Endothelial cell (in vitro differentiated cells): ENCODE measurements at places on chromosomes 12 and 14. TPM values are rescaled to one million over a fixed set of nuclear protein-coding genes. Genes with fewer than 3 reads are reported as not detected.
A peak's percentile ranks its signal among the peaks of the same experiment; 100 is the strongest.

KERA gene
- total RNA-seq, result not detected

- peaks cover 6% of the 10 kb centered on the region for H3K4me1 ChIP-seq
- peak; percentile 100 for DNase-seq
- peak within 1 kb of the TSS; percentile 98 for H3K4me3 ChIP-seq
- H3K27me3 ChIP-seq, result peaks cover 5% of the 10 kb centered on the region
These were observed at the start of gene RAD52 for GRCh38 chr12:949453-950191. TSS of gene RAD52 (minus strand) at chr12:949694. CDS start at chr12:933058, 16,636 bp downstream.

- H3K27me3 ChIP-seq, result peaks cover 2% of the 10 kb centered on the region
- no peaks in the 10 kb centered on the region for H3K4me1 ChIP-seq
These were observed 104.3 kb downstream of the FLRT2 start for GRCh38 chr14:85634205-85634604.

- no peaks in the 10 kb centered on the region for H3K27me3 ChIP-seq
- peaks cover 10% of the 10 kb centered on the region for H3K36me3 ChIP-seq
- H3K4me1 ChIP-seq, result no peaks in the 10 kb centered on the region
- no peak for DNase-seq
These were observed 325.6 kb upstream of the TMEM132C start for GRCh38 chr12:127941332-127941731.

GRCh38 chr12:19397534-19397933 is 41.8 kb upstream of the AEBP2 start:
- H3K27me3 ChIP-seq, result peaks cover 3% of the 10 kb centered on the region
- peaks cover 2% of the 10 kb centered on the region for H3K4me1 ChIP-seq
- no peak for DNase-seq
- no peak overlapping the region for H3K4me3 ChIP-seq
- no peak overlapping the region for H3K27ac ChIP-seq

- peaks cover 81% of the 10 kb centered on the region for H3K4me1 ChIP-seq
- peaks cover 10% of the 10 kb centered on the region for H3K27me3 ChIP-seq
- H3K27ac ChIP-seq, result no peak overlapping the region
- H3K36me3 ChIP-seq, result peaks cover 8% of the 10 kb centered on the region
- DNase-seq, result no peak
- H3K4me3 ChIP-seq, result no peak overlapping the region
These were observed 13.0 kb downstream of the ZBTB39 start for GRCh38 chr12:56993346-56993745.
